ENCODE measurements at places on chromosomes 4 and X. TPM values are rescaled to one million over a fixed set of nuclear protein-coding genes. Genes with fewer than 3 reads are reported as not detected.

GRCh38 chr4:146302822-146303221, 88.5 kb downstream of the REELD1 start:
- no peak overlapping the region for H3K27ac ChIP-seq
- H3K27me3 ChIP-seq, result no peaks in the 10 kb centered on the region
- peaks cover 6% of the 10 kb centered on the region for H3K36me3 ChIP-seq
- H3K4me1 ChIP-seq, result no peaks in the 10 kb centered on the region
- no peak for DNase-seq

GRCh38 chr4:8704632-8705031, 112.1 kb downstream of the CPZ start:
- H3K4me3 ChIP-seq, result no peak overlapping the region
- no peaks in the 10 kb centered on the region for H3K36me3 ChIP-seq
- no peak for DNase-seq
- no peaks in the 10 kb centered on the region for H3K27me3 ChIP-seq

- H3K36me3 ChIP-seq, result no peaks in the 10 kb centered on the region
- H3K4me3 ChIP-seq, result no peak overlapping the region
- no peak overlapping the region for H3K27ac ChIP-seq
- H3K27me3 ChIP-seq, result peaks cover 6% of the 10 kb centered on the region
Observed at GRCh38 chrX:118249146-118249545, 96.8 kb upstream of the WDR44 start.

DNA sequence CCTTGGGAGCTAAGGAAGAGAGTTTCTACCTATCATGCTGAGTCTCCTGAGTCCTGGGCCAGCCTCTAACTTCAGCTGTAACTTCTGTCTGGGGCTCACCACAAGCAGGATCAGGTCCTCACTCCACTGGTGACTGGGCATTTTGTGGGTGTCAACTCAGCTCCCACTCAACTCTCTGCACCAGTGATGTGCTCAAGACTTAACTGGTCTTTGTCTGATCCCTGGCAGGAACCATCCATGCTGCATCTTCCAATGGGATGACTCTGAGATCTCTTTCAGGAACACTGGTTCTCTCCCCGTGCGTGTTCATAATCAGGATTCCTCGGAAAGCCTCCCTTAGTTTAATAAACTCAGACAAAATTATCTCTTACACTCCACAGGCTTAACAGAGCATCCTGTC, 82.3 kb downstream of the COMMD8 start:
- peaks cover 8% of the 10 kb centered on the region for H3K27me3 ChIP-seq
- no peak overlapping the region for H3K27ac ChIP-seq
- no peak for DNase-seq
- H3K4me1 ChIP-seq, result no peaks in the 10 kb centered on the region
- no peak overlapping the region for H3K4me3 ChIP-seq
- H3K36me3 ChIP-seq, result no peaks in the 10 kb centered on the region

DNA sequence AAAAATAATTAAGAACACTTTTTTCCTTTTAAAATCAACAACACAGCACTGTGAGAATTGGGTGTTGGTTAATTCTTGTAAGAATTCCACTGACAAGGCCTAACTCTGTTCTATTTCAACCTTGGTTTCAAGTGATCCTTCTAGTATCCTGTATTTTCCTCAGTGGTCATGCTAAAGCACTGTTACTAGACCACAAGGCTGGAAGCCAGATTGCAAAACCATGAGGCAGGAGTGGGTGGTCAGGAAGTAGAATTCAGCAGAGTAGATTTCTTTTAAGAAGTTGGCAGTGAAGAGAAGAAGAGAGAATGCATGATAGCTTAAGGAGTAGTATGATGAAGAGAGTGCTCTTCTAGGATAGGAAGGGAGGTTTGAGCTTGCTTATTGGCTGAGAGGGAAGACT, 71.6 kb upstream of the LEF1 start:
- no peaks in the 10 kb centered on the region for H3K27me3 ChIP-seq
- H3K4me1 ChIP-seq, result peaks cover 4% of the 10 kb centered on the region
- no peak for DNase-seq
- H3K4me3 ChIP-seq, result no peak overlapping the region
- no peak overlapping the region for H3K27ac ChIP-seq

DNA sequence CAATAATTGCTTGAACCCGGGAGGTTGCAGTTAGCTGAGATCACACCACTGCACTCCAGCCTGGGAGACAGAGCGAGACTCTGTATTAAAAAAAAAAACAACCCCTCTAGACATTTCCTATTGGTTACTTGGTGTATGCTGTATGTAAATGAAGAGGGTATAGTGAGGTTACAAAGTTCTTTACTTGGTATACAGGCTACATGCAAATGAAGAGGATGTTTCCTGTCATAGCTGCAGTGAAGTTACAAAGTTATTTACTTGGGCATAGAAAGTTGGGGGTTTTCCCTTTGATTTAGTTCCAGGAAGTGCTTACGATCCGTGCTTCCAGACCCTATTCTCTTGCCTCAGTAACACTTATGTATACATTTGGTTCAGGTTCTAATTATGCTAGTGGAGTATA, 38.4 kb upstream of the CLNK start:
- DNase-seq, result no peak
- H3K27me3 ChIP-seq, result no peaks in the 10 kb centered on the region
- no peak overlapping the region for H3K4me3 ChIP-seq
- peaks cover 3% of the 10 kb centered on the region for H3K36me3 ChIP-seq

DNA sequence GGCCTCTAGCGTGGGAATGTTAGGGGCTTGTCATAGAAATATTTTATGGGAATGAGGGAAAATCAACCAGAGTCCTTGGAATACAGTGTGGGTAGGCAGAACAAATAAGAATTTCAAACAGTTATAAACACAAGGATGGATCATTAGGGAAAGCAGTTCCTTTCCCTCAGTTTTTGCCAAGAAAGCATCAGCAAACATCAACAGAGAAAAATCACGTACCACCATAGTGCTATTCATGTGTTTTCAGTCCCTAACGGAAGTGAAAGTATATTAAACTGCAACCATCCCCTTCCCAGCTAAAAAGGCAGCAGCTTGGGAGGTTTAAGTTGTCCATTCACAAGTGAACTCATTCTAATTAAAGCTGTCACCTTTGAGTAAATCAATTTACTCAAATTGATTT, 334.4 kb upstream of the PCDH18 start:
- no peaks in the 10 kb centered on the region for H3K36me3 ChIP-seq
- no peak overlapping the region for H3K4me3 ChIP-seq
- H3K27ac ChIP-seq, result no peak overlapping the region
- H3K27me3 ChIP-seq, result no peaks in the 10 kb centered on the region

The TLR1 gene
- total RNA-seq, result 1.9 TPM

The MTNR1A gene
- total RNA-seq, result not detected

The HMX1 gene
- total RNA-seq, result not detected

The TMEM156 gene
- 56.8 TPM for total RNA-seq

The ACE2 gene
- total RNA-seq, result 0.16 TPM

Measured in activated T-cell treated with anti-CD3 and anti-CD28 coated beads, Interleukin-2, amount 50 U/mL, for 72 hours (primary cell).